Astrocyte of the hippocampus (primary cell): ENCODE measurements at places on chromosomes 6 and 20.

GRCh38 chr6:144843701-144844100 is 558.6 kb downstream of the UTRN start:
- DNase-seq, result no peak

- DNase-seq, result peak; percentile 86
Observed at GRCh38 chr20:52494244-52494643, 302.7 kb upstream of the ZFP64 start.

- no peak for DNase-seq
Observed at GRCh38 chr20:2805689-2806350, 5.4 kb upstream of the CPXM1 start.

DNA sequence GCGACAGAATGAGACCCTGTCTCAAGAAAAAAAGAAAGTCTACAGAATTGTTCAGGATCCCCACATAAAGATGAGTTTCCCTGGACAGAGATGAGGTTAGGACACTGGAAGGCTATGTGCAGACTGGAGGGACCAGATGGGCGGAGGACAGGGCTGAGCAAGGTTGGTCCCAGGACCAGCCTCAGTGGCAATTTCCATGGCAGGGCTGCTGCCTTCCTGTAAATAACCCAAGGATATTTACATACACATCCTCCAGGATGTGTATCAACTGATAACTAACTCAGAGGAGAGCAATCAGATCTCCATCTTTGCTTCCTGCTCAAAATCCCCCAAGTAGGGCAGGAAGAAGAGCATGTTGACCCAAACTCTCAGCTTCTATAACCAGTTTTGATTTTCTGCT is 58.8 kb downstream of the RSPH3 start:
- DNase-seq, result no peak

- DNase-seq, result no peak
Observed at GRCh38 chr6:29764422-29765196, 41.4 kb downstream of the HLA-F start.

- no peak for DNase-seq
Observed at GRCh38 chr6:34810936-34811632, 19.2 kb downstream of the BLTP3A start.

GRCh38 chr20:19885939-19886660 is 128.0 kb downstream of the RIN2 start:
- peak; percentile 65 for DNase-seq

DNA sequence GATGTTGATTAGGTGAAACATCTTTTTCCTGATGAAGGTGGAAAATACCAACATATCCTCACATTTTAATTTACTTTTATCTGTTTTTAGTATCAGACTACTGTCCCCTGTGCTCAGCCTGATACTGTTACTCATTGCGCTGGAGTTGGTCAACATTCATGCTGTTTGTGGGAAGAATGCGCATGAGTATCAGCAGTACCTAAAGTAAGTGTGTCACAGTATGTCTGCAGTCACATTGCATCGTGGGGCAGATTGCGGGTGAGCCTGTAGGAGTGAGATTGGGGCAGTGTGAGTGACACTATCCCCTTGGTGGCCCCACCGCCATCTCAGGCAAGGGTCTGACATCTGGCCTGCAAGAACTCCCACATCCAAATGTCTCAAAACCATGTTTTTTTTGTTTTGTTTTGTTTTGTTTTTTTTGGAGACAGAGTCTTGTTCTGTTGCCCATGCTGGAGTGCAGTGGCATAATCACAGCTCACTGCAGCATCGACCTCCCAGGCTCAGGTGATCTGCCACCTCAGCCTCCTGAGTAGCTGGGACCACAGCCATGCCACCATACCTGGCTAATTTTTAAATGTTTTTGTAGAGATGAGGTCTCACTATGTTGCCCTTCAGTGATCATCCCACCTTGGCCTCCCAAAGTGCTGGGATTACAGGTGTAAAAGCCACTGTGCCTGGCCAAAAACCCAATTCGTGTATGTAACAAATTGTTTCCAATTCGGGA is 27.8 kb downstream of the ERMARD start:
- DNase-seq, result no peak

DNA sequence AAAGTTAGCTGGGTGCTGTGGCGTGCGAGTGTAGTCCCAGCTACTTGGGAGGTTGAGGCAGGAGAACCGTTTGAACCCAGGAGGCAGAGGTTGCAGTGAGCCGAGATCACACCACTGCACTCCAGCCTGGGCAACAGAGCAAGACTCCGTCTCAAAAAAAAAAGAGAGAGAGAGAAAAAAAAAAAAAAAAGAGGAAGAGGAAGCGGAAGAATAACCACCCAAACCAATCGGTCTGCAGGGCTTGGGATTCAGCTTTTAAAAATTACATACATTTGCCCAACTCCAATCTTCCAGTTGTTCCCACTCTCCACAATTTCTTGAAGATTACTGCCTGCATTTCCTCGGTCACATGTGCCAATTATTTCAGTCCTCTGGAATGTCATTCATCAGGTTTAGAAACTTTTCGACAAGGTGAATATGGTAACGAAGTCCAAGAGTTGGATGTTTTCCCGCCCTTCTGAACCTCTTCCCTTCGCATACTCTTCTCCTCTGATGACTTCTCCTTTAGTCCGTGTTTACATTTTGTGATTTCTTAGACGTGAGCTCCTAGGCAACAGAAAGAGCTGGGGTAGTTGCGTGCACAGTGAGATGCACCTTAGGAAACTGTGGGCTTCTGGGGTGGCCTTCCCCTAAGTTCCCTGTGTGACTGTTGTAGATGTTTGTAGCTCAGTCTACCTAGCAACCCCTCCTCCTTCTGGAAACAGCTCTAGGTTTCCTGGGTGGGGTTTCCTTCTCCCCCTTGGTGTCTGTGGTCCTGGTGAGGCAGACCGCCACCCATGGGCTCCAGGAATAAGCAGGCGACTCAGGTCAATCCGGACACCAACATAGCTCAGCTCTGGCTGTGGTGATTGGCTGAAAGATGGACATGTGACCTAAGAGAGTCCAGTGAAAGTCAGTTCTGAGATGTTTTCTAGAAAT is 63.0 kb upstream of the NCOA3 start:
- peak; percentile 39 for DNase-seq

DNA sequence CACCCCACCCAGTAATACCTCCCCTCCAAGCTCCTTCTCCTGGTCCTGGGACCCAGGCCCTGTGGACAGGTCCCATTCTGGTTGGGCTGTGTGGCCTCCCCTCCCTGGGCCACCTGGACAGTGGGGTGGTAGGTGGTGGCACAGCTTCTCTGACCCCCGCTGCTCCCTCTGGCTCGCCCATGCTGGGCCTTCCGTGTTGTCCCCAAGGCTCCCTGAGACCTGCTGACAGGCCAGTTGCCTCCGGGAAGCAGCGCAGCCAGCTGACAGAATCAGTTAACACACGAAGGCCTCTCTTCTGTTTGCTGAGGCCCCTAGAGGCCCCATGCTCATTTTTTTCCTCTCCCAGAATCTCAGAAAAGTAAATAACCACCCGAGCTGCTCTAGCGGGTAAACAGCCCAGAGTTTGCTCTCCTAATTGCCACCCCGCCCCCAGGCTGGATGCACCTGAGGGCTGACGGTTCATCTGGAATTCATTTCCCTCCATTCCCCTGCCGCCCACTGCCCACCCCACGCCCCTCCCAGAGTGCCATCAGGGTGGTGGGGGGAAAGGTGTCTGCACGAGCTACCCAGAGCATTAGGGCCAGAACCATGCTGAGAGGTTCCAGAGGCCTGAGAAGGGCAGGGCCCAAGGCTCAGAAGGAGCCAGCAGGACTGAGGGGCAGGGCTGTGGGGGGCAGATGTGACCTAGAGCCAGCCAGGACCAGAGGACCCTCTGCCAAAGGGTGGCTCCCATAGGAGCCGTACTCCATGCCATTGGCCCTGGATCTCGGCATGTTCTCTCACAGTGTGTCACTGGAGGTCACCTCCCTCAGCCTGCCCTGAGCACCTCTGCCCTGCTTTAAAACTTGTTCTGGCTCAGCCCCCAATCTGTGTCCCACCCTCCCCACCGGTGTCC is 157.5 kb downstream of the GRM4 start:
- no peak for DNase-seq

GRCh38 chr6:80343511-80343910 is 237.0 kb downstream of the BCKDHB start:
- no peak for DNase-seq

DNA sequence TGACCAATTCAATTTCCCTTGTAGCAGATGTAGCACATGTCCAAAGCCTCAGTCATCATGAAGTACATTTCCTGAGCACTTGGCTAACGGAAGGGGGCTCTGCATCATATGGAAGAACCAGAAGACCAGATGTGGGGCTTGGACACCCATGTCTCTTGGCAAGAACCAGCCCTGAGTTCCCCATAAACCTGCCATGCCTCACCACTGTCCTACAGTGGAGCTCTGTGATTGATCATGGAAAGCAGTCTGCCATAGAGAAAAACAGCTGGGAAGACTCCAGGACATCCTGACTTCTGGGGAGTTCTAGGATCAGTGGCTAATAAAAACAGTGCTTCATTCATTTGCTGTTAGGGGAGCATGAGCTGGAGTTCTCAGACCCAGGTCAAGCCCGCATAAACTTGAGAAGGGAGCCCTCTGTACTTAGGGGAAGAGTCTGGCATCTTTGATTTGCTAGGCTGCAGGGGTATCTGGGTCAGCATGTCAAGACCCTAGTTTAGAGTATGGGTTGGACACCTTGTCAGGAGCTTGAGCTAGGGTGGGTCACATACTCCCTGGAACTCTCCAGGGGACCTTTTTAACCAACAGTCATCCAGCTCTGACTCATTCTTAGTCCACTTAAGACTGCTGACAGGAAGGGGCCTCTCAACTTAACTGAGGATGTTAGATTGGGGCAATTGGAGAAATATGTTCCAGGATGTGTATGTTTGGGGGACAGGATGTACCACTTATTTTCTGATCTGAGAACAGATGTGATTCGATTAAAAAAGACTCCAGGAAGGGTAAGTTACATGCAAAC is 26.3 kb upstream of the TRAM2 start:
- DNase-seq, result peak; percentile 65

GRCh38 chr6:143877584-143878271 is 13.5 kb downstream of the ZC2HC1B start:
- DNase-seq, result no peak

GRCh38 chr20:19012676-19013075 is 199.1 kb downstream of the SCP2D1 start:
- DNase-seq, result no peak

GRCh38 chr6:87728706-87729105 is 26.7 kb upstream of the AKIRIN2 start:
- peak; percentile 22 for DNase-seq

GRCh38 chr6:106446287-106446885 is 85.9 kb downstream of the CRYBG1 start:
- DNase-seq, result peak; percentile 20

GRCh38 chr6:44011350-44011920 is 115.8 kb downstream of the MRPL14 start:
- peak; percentile 65 for DNase-seq

GRCh38 chr20:57500962-57501361 is 24.0 kb downstream of the CTCFL start:
- DNase-seq, result peak; percentile 43

- peak; percentile 87 for DNase-seq
Observed at GRCh38 chr6:52503851-52504781, 72.7 kb downstream of the TRAM2 start.

DNA sequence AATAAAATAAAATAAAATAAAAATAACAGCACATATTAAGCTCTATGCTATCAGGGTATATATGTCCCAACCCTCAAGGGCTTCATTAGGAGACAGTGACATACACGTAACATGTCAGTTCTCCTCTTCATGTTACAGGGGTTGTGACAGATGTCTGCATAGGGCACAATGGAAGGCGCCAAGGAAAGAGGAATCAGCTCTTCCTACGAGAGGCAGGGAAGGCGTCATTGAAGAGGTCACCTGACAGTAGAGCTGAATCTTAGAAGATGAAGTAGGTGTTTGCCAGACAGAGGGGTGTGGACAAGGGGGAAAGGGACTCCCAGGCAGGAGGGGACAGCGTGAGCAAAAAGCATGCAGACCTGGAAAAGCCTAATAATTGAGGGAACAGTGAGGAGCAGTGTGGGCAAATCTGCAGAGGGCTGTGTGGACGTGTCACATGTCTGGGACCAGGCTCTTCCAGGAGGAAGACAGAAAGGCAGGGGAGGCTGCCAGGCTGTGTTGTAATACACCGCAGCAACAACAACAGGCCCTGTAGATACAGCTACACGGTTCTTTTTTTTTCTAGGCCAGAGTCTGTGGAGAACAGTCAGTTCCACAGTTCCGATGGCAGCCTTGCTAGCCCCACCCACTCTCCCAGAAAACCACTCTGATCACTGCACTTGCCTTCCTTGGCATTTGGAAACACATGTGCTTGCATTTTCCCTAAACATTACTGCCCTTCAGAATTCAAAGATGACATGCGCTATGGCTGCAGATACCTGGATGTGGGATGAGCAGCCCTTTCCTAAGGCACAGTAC is 2.5 kb upstream of the FKBP5 start:
- peak; percentile 31 for DNase-seq

GRCh38 chr6:25217829-25218228 is 61.3 kb upstream of the CARMIL1 start:
- no peak for DNase-seq

DNA sequence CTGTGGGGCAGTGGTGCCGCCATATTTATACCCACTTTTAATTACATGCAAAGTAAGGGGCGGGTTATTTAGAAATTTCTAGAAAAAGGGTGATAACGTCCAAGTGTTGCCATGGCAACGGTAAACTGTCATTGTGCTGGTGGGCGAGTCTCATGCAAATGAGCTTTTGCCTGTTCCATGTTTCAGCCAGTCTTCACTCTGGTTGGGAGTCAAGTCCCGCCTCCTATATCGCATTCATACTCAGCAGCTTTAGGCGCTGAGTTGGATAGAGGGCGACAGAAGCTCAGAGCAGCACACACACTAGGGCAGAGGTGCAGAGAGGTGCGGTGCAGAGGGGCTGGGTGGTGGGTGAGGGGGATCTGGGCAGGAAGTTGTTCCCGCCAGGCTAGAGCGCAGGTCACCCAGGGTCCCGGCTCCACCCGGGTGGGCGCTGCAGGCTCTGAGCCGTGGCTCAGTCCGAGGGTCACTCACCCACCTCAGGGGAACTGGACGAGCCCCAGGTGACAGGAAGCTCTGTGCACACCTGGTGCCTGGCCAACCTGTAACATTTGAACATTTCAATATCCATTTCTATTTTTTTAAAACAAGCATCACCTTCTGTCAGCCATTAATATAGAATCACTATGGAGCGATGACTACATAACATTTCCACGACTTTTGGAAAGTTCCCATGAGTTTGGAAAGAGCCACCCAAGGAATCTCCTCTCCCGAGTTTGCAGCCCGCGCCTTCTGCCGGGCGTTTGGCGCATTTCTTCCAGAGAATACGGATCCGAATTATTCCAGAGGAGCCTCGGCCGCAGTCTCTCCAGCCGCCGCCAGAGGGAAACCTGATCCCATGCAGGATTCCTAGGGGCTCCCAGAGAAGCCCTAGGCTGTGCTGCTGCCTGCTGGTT is 89.1 kb upstream of the PHACTR3 start:
- peak; percentile 72 for DNase-seq

DNA sequence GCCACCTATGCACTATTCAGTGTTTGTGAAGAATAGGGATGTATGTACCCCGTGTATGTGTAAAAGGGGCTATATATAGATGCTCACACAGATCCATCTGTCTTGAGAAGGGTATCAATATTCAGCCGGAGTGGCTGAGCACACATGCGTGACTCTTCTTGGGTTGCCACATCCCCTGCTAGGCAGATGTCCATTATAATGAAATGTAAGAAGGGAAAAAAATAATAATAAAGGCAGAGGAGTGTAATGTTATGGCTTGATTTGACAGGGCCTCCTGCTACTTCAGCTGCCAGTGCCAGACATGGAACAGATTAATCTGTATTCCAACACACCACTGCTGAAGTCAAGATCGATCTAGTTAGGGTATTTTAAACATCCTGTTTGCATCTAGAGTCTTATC is 74.2 kb upstream of the VSTM2L start:
- DNase-seq, result no peak

- no peak for DNase-seq
Observed at GRCh38 chr6:3273707-3274521, 15.2 kb downstream of the PSMG4 start.
